Breast epithelium (tissue), 4 donors: ENCODE measurements at places on chromosomes 4 and X. TPM values are rescaled to one million over a fixed set of nuclear protein-coding genes. Genes with fewer than 3 reads are reported as not detected.

The PCDH10 gene
- not detected for total RNA-seq

The MAOB gene
- total RNA-seq, result 42.0 TPM

The MGAT4D gene
- total RNA-seq, result not detected

The FREM3 gene
- total RNA-seq, result 0.15 TPM

The PRIMPOL gene
- total RNA-seq, result 15.7 TPM

The NEUROG2 gene
- total RNA-seq, result not detected

The KLHL13 gene
- 20.2 TPM for total RNA-seq
